ENCODE measurements at places on chromosomes 5 and 9. TPM values are rescaled to one million over a fixed set of nuclear protein-coding genes. Genes with fewer than 3 reads are reported as not detected.

DNA sequence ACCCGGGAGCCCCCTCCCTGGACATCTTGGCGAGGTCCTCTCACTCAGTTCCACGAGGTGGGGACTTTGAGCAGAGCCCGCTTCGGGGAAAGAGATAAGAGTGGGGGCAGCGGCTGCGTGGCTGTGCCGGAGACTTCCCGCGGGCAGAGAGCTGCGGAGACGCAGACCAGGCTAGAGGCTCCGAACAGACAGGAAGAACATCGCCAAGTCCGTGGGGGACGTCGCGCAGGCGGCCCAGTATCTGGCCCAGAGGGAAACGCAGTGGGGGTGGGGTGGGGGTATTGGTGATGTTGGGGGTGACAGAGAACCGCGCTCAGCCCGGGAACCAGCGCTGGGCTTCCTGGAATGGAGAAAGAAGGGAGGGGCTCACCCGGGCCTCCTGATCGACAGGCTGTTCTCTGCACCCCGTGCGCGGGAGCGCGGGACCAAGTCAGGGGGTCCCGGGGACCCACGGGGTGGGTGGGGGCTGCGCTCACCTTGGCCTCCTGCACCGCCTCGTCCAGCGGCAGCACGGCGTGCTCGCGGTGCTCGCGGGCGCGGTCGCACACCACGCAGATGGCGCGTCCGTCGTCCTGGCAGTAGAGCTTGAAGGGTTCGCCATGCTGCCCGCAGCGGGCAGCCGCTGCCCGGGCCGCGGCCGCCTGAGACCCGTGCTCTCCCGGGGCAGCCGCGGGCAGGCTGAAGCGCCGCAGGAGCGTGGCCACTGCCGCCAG, 727 bp downstream of the TRIM7 start:
- DNase-seq, result no peak

DNA sequence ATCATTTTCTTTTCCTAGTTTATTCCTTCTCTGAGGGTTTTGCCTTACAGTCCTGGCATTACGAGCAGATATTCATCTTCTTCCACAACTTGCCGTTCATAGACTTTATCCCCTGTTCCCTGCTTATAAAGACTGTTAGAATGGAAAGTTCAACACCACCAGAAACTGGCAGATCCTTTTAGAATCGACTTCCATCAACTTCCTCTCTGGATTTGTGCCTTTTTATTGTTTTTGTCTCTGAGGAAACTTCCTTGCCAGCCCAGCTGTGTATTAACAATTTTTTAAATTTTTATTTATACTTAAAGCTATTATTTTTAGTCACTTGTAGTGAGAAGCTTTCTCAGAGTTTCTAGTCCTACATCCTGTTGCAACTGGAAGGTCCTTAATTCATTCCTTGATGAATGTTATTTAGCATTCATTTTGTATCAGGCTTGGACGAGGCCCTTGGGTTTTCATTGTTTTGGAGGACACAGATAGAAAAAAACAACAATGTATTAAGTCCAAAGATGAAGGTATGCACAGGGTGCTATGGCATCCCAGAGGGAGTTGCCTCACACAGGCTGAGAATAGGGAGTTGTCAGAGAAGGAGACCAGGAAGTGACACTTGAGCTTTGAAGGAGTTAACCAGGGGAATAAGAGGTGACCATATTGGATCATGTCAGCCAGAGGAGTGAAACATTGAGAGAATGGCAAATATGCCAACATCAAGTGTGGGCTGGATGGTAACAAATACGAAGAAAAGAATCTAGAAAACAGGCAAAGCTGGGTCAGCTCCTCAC, 81.3 kb downstream of the ADAMTSL1 start:
- no peak for DNase-seq

SPINK6 gene
- total RNA-seq, result not detected

- no peak for DNase-seq
Observed at GRCh38 chr9:129175515-129175824, 2.6 kb downstream of the IER5L start.

ZFR gene
- 108 TPM for total RNA-seq

SLC1A3 gene
- total RNA-seq, result 15.8 TPM

GRCh38 chr5:160188141-160189015, 40.9 kb upstream of the FABP6 start:
- peak; percentile 64 for DNase-seq

GRCh38 chr5:133113331-133114061, 61.7 kb downstream of the HSPA4 start:
- no peak for DNase-seq

DNA sequence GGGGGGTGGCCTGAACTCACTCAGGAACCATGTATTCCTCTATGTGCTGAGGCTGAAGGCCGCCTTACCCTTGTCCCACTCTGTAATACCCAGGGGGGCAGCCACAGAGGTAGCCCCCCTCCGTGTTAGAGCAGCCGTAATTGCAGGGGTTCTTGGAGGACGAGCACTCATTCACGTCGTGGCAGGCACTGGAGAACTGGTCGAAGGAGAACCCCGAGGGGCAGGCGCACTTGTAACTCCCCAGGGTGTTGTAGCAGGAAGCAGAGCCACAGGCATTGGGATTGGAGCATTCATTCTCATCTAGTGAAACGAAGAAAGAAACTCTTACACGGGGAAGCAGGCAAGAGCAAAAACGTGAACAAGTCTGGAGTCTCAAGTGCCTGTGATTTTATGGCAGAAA, 179.8 kb downstream of the SLC12A2 start:
- no peak for DNase-seq

TXN gene
- 97.6 TPM for total RNA-seq

NCBP1 gene
- total RNA-seq, result 47.6 TPM

EFCAB9 gene
- total RNA-seq, result not detected

- DNase-seq, result no peak
Observed at GRCh38 chr9:112006361-112007020, 109.9 kb downstream of the UGCG start.

DNA sequence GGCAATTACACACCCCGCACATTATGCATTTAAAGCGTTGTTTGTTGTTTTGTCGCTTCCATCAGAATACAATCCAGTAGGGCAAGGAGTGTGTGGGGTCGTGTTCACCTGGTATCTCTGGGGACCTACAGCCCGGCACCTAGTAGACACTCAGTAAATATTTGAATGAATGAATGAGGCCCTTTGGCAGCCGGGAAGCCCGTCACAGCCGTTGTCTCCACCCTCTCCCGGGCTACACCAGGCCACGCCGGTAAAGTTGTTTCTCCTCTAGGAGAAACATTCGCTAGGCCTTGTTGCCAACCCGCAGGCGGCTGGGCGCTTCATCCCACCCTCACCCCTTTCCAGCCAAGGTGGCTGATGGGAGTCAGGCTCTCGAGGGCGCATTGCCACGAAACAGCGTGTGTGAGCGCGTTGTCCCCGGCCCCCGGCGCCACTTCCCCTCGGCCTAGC, 876 bp upstream of the JAK2 start:
- no peak for DNase-seq

TAF11L14 gene
- total RNA-seq, result not detected

- no peak for DNase-seq
Observed at GRCh38 chr5:65101632-65102100, 332.9 kb downstream of the CWC27 start.

DNA sequence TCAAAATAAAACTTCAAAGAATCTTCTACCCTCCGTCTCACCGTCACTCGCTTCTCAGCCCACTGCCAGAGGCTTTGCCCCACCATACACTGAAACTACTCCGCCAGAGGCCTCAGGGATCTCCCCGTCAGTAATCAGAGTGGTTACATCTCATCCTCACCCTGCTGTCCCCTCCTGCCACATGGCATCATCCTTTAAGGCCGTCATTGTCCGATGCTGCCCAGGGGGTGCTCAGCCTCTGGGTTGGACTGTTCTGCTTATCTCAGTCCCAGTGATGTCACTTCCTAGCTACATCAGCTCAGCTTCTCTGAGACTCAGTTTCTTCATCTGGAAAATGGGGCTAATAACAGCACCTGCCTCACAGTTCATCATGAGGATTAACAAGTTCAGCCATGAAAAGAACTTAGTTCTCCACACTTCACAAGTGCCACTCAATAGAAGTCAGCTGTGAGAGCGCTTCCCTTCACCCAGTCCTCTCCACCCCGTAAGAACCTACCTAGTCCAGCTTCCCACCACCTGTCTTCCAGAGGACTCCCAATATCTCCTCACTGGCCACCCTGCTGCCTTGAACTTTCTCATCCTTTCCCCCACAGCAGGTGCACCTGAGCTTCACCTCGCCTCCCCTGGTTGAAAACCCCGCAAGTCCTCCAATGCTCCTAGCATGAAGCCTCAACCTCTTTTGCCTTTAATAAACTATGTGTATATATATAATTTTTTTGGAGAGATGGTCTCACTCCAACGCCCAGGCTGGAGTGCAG, 2.8 kb upstream of the IL3 start:
- DNase-seq, result no peak

DNA sequence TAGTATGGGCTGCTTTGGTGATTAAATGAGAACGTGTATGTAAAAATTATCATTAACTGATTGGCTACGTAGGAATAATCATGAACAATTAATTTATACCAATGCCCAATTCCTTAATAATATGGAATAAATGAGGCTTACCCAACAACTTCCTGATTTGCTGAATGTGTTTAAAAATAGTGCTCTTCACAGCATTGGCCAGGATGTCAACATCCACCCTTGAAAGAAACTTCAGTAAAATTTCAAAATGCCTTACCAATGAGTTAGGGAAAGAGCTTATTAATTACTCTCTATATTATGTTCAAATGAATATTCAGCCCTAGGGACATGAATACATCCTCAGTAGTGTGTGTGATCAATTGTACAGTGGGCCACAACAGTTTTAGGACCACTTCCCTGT, 401.4 kb downstream of the PSAT1 start:
- DNase-seq, result no peak

GDNF gene
- total RNA-seq, result not detected

GRCh38 chr5:142815469-142815868, 45.3 kb downstream of the ARHGAP26 start:
- DNase-seq, result no peak

CDH18 gene
- not detected for total RNA-seq

ST8SIA4 gene
- total RNA-seq, result 4.8 TPM

GRCh38 chr5:24161559-24161958, 483.2 kb downstream of the CDH10 start:
- no peak for DNase-seq

GRCh38 chr5:149166591-149167100, 25.4 kb downstream of the ABLIM3 start:
- no peak for DNase-seq

INSL4 gene
- total RNA-seq, result not detected

DNA sequence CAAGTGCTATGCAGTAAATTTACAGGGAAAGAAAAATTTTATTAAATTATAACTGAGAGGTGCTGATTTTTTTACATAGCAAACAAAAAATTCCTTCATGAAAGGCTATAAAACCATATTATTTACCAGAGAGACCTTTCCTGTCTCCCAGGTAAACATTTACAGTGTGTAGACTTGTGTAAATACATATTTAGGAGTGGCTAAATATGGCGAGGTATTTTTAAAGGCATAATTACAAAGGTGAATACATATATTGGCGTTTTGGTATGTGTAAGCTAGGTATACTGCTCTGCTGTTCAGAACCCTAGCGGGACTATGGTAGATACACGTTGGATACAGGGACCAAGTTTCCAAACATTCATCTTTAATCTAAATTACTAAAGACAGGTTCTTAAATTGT, 170.6 kb upstream of the MEF2C start:
- DNase-seq, result no peak

GRCh38 chr5:5738797-5739489, 316.5 kb downstream of the ICE1 start:
- DNase-seq, result no peak

PCDHGB5 gene
- 16.5 TPM for total RNA-seq

GRCh38 chr9:31314241-31314640, 1070.2 kb upstream of the ACO1 start:
- no peak for DNase-seq

DNA sequence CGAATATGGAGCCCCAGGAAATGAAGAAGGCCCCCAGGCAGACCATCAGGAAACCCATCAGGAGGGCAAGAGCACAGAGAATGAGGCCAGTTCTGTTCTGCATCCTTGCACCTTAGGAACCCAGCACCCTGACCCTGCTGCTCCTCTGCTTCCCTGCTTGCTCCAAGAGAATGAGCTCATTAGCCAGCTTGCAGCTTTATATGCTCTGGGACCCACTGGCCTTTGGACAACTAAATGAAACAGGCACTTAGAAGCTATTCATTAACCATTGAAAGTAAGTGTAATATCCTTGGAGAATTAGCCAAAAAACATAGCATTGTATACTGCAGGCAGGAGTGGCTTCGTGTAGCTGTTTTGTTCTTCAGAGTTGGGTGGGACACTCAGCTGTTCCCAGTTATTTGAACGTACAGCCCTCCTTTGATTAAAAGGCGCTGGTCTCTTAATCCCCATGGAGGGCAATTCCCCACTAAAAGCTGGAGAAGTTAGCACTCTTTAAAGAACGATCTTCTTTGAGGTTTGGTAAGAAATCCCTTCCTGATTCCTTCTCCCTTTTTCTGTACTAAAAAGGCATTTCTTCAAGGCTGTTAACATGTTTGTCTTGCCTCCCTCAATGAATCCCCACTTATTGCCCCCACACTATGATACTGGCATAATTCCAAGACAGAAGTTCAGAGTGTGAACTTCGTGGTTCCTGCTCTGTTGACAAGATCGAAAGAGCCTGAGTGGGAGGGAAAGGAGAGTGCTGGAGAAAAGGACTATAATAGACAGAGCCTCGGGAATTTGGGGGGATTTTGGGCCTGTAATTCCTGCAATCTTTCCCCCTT, at the start of gene TMEM252:
TMEM252 (minus strand) TSS at position 172 of the 824 bp plus-strand sequence; CDS start at position 103, 69 bp downstream.
- DNase-seq, result no peak

FOXD4L6 gene
- total RNA-seq, result not detected

FOXD4 gene
- 0.85 TPM for total RNA-seq

Measured in uterus (tissue), 4 donors.